SJCRH30 (cell line): ENCODE measurements at places on chromosomes 1 and 21.

GRCh38 chr1:30856260-30856790 lies 52.2 kb downstream of the SDC3 start:
- peak; percentile 66 for DNase-seq

DNA sequence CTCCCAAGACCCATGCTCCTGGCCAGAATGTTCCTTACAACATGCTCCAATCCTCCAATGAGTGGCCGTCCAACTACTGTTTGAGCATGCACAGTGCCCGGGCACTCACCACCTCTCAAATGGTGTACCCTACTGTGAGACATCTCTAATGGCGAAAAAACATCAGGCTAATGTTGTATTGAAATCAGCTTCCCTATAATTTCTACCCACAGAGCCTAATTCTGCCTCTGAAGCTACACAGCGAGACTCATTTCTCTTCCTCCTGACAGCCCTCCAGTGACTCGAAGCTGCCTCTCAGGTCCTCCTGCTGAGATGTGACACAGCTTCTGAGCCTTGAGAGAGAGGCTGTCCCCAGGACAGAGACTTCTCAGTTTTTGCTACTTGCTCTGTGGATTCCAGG lies 130.7 kb downstream of the FAM78B start:
- DNase-seq: no peak

DNA sequence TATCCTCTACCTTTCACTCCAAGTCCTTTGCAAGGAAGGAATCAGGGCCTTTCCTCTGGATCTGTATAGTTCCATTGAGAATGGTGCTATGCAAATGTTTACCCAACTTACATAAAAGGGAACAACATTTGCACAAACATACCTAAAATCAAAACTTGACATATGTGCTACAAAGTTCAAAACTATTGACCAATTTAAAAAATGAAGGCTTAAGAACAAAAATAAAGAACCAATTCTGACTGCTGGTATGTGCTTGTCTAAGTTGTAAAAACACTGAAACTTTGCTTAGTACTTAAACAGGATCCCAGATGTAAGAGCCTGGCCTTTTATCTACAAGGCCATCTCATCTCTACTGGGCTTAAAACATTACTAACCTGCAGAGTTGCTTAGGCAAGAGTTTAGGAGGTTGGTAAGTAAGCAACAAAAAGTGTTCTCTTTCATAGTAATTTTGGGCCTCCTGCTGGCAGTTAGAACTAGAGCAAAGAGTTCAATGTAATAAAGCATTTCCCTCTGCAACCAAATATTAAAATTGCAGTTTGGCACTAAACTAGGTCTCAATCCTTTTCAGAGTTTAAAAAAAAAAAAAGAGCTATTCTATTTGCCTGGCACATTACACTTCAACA lies 2.0 kb downstream of the SCMH1 start:
- peak; percentile 43 for DNase-seq

DNA sequence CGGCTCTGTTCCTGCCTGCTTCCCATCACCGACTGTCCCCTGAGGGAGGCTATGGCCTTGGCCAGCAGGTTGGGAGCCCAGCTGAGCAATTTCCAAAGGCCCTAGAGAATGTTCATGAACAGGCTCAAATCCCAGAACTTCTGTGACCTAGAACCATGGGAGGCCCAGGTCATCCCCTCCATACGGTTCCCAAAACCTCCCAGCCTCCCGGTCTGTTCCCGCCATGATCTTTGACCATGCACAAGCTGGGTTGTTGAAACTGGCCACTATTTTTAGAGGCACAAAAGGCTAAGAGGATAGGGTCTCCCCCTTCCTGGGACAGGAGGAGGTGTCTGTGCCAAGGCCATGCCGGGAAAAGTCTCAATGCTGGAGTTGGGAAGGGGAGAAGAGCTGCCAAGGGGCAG lies 27.5 kb downstream of the EPHA2 start:
- no peak for DNase-seq

- no peak for DNase-seq
Observed at GRCh38 chr1:218299416-218299815, 14.3 kb downstream of the RRP15 start.

DNA sequence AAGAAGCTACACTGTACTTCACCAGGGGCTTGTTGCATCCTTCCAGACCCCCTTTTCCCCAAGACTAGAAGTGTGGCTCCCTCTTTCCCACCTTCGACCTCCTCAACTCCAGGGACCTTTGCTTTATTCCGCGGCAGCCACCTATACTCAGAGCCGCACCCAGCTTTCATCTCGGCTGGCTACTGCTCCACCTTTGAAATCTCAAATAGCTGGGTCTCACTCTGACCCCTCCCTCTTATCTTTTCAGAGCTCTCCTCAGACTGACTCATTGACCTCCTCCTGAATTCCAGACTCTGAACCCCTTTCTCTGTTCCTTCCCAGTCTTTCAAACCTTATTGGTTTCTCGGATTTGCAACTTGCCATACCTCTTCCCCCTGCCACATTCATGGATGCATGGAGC lies 144.7 kb upstream of the JUN start:
- DNase-seq: no peak

GRCh38 chr1:24416666-24417391 lies 1.2 kb downstream of the NIPAL3 start:
- DNase-seq: no peak

DNA sequence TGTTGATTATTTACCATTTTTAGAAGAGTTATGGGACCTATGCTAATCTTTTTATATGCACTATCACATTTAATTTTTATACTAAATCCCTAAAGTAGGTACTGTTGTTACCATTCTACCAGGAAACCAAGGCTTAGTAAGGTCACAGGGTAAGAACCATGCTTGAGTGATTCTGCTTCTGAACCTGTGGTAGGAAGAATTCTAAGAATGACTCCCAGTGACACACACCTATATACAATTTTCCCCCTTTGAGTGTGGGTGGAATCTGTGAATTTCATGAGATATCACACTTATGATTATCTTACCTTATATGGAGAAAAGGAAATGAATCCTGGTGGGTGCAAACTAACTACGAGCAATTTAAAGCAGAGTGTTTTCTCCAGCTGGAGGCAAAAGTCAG lies 391.0 kb downstream of the USH2A start:
- no peak for DNase-seq

GRCh38 chr1:186739515-186739914 lies 59.3 kb upstream of the PTGS2 start:
- no peak for DNase-seq

GRCh38 chr1:24315391-24315790 lies 3.8 kb upstream of the GRHL3 start:
- DNase-seq: no peak

GRCh38 chr1:89652373-89652772 lies 19.5 kb downstream of the LRRC8C start:
- DNase-seq: no peak

- no peak for DNase-seq
Observed at GRCh38 chr1:150154143-150154542, 4.4 kb downstream of the PLEKHO1 start.

DNA sequence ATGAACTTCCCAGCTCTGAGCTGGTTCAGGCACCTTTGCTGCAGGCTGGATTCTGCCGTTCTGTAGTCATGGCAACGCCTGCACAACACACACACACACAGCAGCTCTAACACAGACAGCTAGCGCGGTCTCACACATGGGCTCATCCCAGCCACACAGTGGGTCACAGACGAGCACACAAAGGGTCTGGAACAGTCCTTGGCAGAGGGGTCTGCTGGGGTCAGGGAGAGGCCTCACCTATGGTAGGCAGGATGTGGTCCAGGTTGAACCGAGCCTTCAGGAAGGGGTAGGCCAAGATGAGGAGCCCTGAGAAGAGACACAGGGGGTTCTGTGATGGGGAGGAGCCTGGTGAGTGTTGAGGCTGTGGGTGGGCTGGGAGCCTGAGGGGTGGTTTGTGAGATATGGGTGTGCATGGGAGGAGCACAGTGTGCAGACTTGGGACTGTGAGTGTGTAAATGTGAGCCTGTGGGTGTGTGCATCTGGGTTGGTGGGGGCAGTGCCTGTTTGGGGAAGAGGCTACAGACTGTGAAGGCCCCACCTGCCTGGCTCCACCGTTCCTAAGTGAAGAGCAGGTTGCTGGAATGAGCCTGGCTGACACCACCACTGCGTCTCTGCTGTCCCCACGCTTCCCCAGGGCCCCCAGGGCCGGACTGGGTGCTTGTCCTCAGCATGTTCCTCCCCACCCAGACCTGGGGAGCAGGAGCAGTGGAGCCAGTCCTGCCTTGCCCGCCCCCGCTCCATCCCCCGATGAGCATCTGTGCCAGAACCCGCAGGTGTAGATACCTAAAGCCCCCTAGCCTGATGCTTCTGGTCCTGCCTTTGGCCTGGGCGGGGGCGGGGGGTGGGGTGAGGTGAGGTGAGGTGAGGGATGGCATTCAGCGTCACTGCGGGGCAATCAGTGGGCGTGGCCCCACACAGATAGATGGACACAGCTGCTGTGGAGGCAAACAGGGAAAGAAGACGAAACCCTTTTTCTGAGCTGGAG lies 1.5 kb downstream of the KNCN start:
- DNase-seq: peak; percentile 57

DNA sequence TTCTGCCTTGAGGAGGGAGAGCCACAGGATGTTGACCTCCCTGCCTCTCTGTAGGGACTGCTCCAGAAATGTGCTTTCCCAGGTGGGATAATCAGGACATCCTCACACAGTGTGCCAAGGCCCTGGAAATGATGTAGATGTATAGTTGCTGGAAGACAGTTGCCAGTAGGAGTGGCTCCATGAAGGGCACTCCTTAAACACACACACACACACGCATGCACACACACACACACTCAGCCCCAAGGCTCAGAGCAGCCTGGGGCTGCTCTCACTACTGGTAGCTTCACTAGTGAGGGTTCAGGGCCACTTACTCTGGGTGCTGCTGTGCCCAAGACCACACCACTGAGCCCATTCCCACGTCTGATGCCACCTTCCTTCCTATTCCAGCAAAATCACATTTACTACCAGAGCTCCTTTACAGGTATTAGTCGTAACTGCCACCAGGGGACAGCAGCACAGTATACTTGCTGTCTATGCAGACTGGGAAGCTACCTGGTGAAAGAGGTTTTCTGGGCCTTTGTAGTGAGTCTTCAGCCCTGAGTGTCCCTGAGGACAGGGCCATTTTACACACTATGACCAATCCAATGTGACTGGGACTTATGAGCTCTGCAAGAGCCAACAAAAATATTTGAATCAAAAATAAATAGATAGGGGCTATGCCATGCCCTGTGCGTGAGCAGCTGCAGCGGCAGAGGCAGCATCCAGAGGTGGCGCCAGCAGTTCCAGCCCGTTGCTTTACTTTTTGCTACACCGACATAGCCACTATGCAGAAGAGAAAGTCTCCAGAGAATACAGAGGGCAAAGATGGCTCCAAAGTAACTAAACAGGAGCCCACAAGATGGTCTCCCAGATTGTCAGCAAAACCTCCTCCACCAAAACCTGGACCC lies 15.0 kb downstream of the CRNN start:
- DNase-seq: peak; percentile 8

GRCh38 chr1:155911156-155912055 lies at the start of gene RIT1:
Gene RIT1, minus strand, starts transcription at chr1:155911349. Its CDS starts 588 bp downstream, at chr1:155910761.
- DNase-seq: peak; percentile 82

DNA sequence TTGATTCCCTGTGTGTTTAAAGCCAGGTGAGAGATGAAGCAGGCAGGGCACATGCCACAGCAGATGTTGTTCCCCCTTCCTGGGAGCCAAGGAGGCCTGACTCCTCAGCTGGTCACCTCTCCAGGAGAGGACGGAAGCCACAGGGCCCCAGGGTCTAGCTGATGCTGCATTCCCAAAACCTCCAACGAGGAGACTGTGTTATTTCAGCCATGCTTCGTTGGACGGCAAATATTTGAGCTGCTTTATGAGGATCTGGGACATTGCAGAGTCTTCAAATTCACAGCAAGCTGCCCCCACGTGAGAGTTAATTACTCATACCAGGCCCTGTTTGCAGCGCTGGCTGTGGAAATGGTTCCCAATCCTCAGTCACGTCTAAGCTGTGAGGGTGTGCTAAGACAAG lies 85.3 kb downstream of the CDC7 start:
- no peak for DNase-seq

DNA sequence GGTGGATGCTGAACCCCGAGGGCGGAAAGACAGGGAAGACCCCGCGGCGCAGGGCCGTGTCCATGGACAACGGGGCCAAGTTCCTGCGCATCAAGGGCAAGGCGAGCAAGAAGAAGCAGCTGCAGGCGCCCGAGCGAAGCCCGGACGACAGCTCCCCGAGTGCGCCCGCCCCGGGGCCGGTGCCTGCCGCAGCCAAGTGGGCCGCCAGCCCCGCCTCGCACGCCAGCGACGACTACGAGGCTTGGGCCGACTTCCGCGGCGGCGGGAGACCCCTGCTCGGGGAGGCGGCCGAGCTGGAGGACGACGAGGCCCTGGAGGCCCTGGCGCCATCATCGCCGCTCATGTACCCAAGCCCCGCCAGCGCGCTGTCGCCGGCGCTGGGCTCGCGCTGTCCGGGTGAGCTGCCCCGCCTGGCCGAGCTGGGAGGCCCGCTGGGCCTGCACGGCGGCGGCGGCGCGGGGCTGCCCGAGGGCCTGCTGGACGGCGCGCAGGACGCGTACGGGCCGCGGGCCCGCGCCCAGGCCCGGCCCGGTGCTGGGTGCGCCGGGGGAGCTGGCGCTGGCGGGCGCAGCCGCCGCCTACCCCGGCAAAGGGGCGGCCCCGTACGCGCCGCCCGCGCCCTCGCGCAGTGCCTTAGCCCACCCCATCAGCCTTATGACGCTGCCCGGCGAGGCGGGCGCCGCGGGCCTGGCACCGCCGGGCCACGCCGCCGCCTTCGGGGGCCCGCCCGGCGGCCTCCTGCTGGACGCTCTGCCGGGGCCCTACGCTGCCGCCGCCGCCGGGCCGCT lies 20.7 kb downstream of the FOXO6 start:
- no peak for DNase-seq

DNA sequence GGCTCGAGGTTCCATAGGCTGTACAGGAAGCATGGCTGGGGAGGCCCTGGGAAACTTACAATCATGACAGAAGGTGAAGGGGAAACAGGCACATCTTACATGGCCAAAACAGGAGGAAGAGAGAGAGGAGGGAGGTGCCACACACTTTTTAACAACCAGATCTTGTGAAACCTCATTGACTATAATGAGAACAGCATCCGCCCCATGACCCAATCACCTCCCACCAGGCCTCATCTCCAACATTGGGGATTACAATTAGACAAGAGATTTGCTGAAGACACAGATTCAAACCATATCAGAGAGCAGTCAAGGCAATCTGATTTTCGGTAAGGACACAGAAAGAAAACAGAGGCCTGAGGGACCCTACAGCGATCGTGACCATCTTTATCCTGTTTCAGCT lies 41.7 kb downstream of the TNFRSF9 start:
- no peak for DNase-seq

DNA sequence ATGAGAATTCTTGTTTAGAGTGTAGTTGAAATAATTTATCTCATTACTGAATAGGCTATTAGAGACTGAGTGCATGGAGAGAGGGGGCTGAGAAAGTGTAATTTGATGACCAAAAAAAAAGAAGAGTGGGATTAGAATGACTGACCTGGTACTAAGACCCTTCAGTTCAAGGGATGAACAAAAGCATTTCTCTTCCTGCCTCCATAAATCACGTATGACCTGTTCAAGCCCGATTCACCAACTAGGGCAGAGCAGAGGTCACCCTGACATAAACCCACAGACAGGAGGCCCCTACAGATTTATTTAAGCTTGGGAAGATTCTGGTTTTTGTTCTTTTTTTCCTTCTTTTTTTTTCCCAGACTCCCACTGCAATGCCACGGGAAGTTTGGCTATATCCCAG lies 123.7 kb upstream of the COP1 start:
- no peak for DNase-seq

- DNase-seq: peak; percentile 85
Observed at GRCh38 chr1:154621875-154622274, 13.9 kb upstream of the ADAR start.

GRCh38 chr1:8718850-8719361 lies 98.5 kb downstream of the RERE start:
- DNase-seq: no peak

- DNase-seq: peak; percentile 50
Observed at GRCh38 chr1:154427173-154428139, 22.3 kb downstream of the IL6R start.

- no peak for DNase-seq
Observed at GRCh38 chr1:98386675-98387440, 274.7 kb upstream of the SNX7 start.
